ENCODE measurements at places on chromosomes 1 and 21.
A peak's percentile ranks its signal among the peaks of the same experiment; 100 is the strongest.

GRCh38 chr1:201710632-201711597 lies 118.0 kb upstream of the IPO9 start:
- DNase-seq: no peak

- DNase-seq: no peak
Observed at GRCh38 chr1:32618673-32619221, 31.6 kb downstream of the ZBTB8OS start.

DNA sequence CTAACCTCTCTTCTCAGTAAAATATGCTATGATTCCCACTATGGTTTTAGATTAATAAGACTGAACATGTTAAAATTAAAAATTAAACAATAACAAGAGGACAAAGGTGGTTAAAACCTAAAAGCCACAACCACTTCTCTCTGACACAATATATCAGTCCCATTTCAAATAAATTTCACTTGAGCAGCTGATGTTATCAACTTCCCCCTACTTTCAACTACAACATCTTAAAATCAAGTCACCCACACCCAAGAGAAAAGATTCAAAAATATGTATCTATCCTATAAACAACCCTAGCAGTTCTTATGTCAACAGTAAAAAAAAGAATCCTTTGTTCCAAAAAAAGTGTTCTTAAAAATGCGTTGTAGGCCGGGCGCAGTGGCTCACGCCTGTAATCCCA lies 7.5 kb downstream of the PUM1 start:
- DNase-seq: no peak

- DNase-seq: no peak
Observed at GRCh38 chr1:162351246-162351842, 25.3 kb downstream of the SPATA46 start.

- no peak for DNase-seq
Observed at GRCh38 chr1:198558402-198558801, 17.9 kb upstream of the ATP6V1G3 start.

GRCh38 chr1:229097356-229097755 lies 173.6 kb upstream of the RAB4A start:
- DNase-seq: no peak

DNA sequence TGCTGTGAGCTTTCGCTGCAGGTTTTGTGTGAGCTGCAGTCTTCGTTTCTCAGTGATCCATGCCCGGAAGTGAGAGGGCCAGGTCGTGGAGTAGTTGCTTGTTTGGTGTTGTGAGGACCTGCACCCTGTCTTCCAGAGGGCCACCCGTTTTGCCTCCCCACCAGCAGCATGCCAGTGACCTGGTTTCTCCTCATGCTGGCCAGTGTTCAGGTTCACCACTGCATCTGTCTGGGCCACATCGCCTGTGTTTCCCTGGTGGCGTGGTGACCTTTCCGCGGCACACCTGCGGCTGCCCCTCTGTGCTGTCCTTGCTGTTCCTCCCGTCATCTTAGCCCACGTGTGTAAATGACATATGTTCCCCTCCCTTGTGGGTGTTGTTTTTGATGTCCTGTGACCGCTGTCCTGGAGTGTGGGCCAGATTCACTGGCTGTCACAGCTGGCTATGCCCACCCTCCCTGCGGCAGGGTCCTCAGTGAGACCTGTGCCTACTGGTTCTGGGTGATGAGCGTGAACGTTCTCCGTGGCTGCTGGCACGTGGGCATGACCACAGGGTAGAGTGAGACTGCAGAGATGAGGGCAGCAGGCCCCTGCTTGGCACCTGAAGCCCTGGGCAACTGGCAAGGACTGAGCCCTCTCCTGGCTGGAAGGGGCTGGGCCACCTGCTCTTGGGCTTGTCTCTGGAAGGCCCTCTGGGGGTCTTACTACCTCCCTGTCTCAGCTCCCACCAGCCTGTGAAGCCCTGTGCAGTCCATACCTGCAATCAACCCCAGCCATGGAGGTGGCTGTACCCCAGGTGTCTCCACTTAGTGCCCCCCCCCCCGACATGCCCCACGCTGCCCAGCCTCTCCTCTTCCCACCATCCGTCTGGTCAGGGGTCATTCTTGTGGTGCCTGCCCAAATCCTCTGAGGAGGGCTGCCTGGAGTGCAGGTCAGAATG lies 7.3 kb downstream of the IBA57 start:
- no peak for DNase-seq

DNA sequence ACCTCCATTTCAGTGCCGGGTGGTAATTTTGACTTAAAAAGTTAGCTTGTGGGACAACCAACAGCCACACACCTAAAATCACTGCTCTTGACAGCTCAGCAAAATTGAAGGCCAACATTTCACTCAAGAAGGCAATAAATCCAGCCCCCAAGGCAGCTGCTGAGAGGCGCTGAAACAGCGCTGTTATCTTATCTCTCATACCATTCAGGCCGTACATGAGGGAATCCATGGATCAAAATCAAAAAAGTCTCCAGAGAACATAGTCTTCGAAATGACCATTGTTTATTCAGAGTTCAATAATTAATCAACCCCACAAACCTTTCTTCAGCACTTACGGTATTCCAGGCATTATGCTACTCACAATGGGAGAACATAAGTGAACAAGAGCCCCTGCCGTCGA lies 38.5 kb downstream of the ZBTB18 start:
- DNase-seq: no peak

DNA sequence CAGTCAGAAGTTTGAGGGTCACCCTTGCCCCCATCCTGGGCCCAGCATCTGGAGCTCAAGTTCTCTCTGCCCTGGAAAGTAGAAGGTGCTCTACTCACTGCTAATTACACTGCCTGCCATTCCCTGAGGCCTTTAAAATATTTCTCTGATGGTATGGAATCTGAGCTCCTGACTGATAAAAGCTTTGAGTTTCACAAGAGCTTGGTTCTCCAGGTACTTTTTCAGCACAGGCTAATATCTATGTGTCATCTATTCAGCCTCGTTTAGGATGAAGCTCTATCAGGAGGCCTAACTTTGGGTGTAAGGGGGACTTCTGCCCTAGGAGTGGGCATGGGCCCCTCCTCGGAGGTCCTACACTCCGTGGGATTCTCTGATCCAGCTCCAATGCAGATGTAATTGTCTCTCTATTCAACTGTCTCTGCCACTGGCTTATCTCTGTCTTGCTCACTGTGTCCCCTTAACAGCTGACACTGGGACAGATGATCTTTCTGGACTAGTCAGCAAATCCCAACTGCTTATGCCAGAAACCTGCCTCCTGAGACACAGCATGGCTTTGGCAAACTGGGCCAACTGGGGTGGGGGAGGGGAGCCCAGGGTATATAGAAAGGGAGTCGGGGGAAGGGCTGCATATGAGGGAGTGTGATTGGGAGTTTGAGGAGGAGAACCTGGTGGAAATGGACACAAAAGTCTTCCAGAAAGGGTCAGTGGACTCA lies 104.2 kb upstream of the GADD45A start:
- DNase-seq: no peak

GRCh38 chr1:13771745-13772144 lies 71.8 kb downstream of the PRDM2 start:
- DNase-seq: no peak

GRCh38 chr1:6263716-6264115 lies 2.8 kb upstream of the GPR153 start:
- DNase-seq: no peak

DNA sequence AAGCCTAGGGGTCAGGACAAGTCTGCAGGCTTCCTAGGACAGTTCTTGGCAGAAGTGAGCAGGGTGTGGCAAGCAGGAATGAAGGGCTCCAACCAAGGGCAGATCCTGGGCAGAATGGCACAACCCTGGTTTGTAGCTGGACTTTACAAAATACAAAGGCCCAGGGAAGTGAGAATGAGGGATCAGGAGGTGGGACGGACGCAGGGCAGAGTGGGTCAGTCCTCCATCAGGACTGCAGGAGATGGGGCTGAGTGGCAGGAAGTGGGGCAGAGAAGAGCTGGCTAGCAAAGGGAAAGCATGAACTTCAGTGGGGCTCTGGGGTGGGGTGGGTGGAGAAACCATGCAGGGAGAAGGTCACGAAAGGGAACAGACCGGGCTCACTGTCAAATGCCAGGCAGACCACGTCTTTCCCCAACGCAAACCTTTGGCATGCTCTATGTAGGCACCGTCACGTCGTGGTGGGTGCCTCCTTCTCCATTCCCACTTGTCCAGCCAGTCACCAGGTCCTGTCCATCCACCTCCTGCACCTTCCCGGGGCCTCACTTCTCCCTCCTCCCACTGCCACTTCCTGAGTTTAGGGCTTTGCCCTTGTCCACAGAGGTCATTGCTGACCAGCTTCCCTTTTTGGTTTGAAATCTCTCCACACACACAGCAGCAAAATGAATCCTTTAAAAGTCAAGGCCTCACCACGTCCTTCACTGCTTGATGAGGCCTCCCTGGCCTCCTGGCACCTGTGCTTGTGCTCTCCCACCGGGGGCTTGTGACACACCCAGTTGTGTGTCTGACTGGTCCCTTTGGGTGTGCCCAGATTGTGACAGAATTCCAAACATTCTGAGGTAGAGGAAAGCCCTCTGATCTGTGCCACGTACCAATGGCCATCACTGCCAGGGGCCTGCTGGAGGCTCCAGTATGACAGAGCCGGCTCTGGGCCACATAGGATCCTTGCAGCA lies 8.7 kb upstream of the CLDN19 start:
- DNase-seq: no peak

GRCh38 chr1:244849189-244849866 lies 13.9 kb downstream of the COX20 start:
- DNase-seq: no peak

GRCh38 chr1:180911640-180912191 lies 981 bp upstream of the KIAA1614 start:
- no peak for DNase-seq

DNA sequence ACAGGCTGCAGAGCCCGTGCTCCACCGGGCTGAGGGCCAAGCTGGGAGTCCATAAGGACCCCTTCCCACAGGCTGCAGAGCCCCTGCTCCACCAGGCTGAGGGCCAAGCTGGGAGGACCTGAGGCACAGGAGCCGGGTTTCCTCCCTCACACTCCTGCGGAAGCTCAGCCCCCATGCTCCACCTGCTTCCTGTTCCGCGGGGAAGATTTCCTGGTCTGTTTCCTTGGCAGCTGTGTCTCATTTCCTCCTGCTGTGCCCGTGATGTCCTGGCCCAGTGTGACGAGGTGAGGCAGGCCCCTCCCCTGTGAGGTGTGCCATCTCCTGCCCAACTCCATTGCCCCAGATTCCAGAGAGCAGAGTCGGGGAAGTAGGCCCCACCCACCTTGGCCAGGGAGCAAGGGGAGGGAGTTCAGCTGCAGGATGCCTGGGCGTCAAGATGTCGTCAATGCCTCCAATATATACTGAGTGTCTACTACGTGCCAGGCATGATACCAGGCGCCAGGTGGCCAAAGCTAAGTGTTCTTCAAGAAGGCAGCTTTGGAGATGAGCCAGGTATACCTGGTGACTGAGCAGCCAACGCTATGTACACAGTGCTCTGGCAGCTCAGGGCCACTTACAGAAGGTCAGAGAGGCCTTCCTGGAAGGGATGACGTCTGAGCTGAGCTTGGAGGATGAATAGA lies 58.8 kb downstream of the NAV1 start:
- DNase-seq: no peak

- DNase-seq: peak; percentile 71
Observed at GRCh38 chr1:31181515-31182343, 58.0 kb downstream of the NKAIN1 start.

DNA sequence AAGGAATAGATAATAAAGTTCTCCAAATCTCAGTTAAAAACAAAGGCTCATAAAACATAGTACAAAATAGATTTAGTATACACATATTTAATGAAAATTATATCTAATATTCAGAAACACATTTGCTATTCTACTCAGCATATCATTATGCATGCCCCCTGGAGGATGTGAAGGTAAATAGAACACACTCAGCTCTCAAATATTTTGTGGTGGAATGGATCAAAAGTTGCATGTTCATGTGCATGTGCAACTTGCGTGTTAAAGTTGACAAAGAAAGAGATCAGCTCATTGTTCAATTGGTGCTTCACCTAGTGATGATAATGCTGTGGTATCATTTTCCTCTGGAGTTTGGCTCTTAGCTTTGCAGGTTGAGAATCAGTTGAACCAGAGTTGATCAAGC lies 4.9 kb upstream of the ZNF644 start:
- no peak for DNase-seq
